Stimulated activated naive CD8-positive, alpha-beta T cell treated with anti-CD3 and anti-CD28 coated beads, Interleukin-15, Interleukin-2, amounts not matched to agents 100 U/mL and 50 U/mL, for 24 hours (primary cell): ENCODE measurements at places on chromosomes 7 and 10.

DNA sequence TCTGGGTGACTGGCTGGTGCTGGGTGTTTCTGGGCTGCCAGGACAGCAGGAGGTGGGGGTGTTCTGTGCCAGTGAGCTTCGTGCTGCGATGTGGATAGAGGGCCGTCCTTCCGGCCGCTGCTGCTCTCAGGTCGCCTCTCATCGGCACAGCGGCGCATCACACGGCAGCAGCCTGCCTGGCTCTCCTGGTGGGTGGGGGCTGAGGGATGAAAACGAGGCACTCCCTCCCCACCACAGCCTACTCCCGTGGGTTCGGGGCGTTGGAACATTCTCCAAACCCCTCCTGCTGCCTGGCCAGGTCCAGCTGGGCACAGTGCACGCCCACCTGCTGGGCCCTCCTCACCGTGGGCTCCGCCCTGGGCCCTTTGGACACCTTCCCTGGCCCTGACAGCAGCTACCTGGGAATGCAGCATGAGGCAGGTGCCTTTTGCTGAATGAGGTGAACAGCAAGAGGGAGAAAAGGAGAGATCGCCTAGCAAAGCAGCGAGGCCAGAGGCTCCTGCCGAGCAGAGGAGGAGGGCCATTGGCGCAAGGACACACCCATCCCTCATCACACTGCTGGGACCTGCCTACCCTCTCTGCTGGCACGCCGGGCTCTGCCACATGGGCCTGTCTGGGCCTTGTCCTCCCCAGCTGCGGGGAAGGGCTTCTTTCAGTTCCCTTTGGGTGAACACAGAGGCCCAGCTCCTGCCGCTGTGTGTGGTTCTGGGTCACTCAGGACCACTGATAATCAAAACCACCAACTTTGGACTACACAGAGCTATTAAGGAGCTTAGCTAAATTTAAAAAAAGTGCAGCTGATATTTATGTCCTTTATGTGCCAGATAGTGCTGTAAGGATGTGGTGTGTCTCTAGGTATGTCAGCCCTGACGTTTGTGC is 33.4 kb downstream of the INPP5A start:
- DNase-seq = no peak

GRCh38 chr7:32618470-32618869 is 123.2 kb downstream of the AVL9 start:
- DNase-seq = no peak

- no peak for DNase-seq
These were observed 202.2 kb downstream of the TMEM178B start for GRCh38 chr7:141276031-141276430.

- DNase-seq = no peak
These were observed 52.9 kb downstream of the ZNF467 start for GRCh38 chr7:149720372-149721083.

DNA sequence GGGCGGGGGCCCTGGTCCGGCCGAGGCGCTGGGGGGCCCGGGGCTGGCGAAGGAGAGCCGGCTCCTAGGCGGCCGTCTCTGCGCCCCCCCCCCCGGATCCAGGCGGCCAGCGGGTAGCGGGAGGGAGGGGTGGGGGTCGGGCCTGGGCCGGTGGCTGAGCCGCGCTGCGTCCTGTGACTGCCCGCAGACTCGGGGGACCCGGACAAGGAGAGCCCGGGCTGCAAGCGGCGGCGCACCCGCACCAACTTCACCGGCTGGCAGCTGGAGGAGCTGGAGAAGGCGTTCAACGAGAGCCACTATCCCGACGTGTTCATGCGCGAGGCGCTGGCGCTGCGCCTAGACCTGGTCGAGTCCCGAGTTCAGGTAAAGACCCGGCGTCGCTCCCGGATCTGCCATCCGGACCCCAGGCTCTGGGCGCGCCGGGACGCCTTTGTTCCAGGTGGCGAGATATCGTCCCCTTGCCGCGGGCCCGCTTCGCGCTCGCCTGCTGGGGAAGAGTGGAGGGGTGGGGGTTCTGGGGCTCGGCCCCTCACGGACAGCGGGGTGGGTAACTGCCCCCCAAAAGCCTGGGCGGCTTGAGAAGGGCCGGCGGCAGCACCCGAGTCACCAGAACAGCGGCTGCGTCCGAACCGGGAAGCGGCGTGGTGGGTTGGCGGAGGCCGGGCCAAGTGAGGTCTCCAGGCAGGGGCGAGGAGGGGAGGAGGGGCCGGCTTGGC is 819 bp downstream of the UNCX start:
- DNase-seq = no peak

- no peak for DNase-seq
These were observed 6.6 kb upstream of the RELN start for GRCh38 chr7:103996017-103996551.
